ENCODE measurements at places on chromosomes 3 and 15.

DNA sequence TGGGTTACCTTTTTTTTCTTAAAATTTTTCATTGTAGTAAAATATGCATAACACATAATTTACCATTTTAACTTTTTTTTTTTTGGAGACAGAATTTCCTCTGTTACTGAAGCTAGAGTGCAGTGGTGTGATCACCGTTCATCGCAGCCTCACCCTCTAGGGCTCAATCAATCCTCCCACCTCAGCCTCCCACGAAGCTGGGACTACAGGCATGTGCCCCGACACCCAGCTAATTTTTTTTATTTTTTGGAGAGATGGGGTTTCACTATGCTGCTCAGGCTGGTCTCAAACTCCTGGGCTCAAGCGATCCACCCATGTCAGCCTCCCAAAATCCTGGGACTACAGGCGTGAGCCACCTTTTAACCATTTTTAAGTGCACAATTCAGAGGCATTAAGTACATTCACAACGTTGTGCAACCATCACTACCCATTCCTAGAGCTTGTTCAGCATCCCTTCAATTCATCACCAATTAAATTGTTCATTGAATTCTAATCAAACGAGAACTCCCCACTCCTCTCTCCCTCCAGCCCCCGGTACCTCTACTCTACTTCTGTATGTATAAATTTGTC, 44.6 kb downstream of the BHLHE40 start:
- DNase-seq = no peak

DNA sequence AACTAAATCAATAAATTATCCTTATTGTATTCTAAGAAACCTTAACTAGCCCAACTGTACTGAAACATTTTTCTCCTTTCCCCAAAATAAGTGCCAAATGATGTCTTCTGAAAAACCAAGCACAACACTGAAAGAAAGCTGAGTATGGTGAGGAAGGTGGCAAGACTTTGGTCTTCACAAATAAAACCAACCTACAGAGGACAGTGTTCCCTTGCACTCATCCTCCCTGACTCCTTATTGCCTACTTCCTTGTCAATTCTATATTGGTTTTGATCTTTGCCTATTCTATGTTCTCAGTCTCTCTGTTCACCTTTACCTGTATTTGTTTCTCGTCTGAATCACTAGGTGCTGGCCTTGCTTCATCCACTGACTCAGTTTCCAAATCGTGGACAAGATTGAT, 490.1 kb upstream of the ZNF385D start:
- no peak for DNase-seq

DNA sequence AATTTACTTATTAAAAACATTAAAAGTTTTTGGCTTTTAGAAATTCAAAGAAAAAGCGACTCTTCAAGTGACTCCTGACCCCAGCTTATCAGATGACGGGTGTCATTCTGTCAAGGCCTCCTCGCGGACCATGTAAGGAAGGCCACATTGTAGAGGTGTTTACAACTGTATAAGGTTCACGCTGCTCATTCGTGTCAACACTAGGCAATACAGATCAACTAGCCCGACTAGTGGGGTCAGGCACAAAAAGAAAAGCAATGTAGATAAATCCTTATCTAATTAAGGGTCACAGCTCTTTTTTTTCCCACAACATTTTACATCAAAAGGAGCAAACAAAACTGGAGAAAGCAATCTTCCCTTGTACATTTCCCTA, 207.5 kb upstream of the NR2F2 start:
- no peak for DNase-seq

DNA sequence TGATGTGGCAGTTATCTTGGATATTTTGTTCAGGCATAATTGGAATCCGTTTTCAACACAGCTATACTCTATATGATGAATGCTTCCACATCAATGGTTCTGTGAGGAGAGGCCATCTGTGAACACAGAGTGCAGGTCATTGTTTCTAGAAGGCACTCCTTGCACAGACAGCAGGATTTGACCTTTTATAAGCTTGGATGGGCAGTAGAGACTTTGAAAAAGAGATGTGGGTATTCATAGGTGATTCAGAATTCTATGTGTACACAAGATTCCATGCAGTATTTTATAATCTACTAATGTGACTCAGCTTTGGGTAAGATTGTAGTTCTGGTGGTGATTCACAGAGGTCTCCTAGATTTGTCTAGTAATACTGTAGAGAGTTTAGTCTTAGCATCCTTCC, 12.5 kb downstream of the ARPP21 start:
- no peak for DNase-seq

DNA sequence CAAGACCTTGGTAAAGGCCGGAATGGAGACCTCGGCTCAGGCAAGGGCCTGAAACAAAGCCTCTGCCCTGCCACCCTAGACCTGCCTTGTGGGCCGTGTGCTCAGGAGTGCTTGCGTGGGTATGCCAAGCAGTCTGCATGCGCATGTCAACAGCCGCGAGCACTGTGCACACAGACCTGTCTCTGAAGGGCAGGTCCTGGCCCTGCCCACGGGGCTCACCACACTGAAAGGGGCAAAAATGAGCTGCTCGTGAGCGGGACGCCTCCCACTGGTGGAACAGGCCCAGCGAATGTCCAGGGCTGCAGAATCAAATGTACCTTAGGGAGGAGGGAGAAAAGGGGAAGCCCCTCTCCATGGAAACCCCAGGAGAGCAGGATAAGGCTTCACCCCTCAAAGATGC, 44.3 kb upstream of the FGD5 start:
- no peak for DNase-seq

GRCh38 chr3:43784640-43785011, 93.9 kb downstream of the ABHD5 start:
- no peak for DNase-seq

DNA sequence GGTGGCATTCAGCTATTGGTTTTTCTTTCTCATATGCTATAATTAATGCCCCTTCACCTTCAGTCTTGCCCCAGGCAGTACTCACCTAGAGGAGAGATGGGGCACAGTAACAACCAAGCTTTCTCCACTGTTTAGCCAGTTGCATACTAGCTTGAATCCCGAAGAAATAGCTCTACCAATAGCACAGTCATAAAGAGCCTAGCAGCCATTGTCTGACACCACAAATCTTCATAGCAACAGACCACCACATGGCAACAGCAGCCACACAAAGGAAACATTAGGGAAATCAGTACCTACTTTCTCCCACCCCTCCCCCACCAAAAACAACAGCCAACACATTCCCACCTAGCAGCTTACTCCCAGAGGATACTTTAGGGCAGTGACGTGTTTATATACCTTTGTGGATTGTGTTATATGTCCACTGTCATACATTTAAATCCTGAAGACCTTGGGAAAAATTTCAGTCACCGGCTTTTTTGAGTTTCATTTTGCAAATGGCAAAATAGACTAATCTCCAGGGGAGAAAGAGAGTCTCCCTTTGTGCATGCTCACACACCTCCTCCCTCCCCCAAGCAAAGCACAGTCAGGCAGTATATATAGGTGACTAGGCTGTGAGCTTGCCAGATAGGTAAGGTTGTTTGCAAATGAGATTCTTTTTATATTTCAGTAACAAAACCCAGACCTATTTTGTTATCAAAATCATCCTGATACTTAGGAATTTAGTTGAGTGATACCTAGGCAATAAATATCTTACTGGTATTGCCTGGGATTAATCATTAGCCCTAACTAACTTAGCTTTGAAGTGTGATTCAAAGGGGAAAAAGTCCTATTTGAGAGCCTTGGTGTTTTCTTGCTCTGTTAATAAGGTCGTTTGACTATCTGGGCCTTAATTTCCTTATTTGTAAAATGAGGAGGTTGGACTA, 140.6 kb downstream of the RBPMS2 start:
- DNase-seq = no peak

DNA sequence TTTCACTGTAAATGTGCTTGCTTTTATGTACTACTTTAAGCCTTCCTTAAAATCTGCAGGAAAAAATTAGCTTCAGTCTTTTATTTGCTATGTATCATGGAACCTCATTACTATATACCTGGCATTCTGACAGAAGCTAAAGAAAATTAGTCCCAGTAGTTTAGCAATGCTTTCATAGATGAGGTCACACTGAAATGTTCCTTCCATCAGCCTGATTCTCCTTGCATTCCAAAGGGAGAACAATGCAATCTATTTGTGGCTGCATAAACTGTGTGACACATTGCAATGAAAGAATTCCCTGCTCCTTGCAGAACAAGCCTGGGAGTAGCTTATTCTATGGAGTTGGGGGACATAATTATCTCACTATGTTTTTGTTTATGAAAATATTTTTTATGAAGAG, 691.5 kb upstream of the ARPP21 start:
- DNase-seq = no peak

- no peak for DNase-seq
Measured at GRCh38 chr3:53733446-53733845, 112.8 kb downstream of the CHDH start.

DNA sequence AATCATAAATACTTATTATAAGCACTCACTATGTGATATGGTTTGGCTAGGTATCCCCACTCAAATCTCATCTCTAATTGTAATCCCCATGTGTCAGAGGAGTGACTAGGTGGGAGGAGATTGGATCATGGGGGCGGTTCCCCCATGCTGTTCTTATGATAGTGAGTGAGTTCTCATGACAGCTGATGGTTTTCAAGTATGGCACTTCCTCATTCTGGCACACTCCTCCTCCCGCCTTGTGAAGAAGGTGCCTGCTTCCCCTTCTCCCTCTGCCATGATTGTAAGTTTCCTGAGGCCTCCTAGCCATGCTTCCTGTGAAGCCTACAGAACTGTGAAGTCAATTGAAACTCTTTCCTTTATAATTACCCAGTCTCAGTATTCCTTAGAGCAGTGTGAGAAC, 53.3 kb upstream of the CHMP2B start:
- DNase-seq = no peak

DNA sequence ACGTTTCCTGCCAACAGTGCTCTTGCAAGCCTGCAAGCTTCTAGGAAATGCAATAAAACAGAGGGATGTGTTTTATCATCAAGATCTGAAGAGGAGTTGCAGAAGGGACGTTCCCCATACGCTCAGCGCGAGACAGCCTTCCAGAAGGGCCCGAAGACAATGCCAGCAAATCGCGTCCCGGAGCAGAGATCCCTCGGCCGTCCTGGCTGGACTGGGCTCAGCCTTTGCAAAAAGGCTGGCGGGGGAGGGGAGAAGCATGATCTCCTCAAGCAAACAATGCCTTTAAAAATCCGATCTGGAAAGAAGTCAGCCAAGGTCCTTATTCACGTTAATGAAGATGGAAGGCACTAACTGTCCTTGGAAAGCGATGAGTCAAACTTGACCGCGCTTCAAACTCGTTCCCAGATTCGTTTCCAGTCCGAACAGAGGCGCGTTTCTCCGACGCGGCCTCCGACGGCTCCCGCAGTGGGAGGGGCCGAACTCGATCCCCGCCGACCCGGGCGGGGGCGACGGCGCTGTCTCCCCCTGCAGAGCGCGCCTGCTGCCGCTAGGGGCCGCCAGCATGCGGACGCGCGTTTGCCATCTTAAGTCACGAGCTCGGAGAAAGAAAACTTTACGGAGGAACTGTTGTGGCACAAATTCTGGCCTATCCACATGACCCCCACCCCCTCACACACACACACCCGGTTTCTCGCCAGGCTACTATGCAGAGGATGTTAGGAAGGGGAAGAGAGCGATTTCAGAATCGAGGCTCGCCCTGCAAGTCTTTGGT, 5.5 kb downstream of the BCL6 start:
- peak; percentile 64 for DNase-seq

DNA sequence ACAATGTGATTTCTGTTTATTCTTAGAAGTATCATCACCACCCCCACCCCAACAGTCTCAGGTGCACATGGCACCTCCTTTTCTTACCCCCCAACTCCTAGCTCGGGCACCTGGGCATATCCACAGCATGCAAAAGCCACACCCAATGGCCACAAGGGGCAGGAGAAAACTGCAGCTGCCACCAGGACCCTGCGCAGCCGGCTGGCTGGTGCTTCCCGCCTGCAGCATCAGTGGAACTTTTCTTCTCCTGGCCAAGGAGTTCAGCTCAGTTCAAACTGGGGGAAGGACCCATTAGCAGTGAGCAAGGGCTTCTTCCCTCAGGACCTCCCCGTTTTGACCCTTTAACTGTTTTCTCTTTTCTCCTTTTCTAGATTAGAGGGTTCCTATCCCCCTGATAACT, 44.8 kb downstream of the TM4SF18 start:
- no peak for DNase-seq

- no peak for DNase-seq
Measured at GRCh38 chr3:38576526-38577370, 72.7 kb downstream of the SCN5A start.

GRCh38 chr3:123336001-123336400, 112.9 kb downstream of the ADCY5 start:
- DNase-seq = no peak

GRCh38 chr15:70048578-70049514, 48.9 kb downstream of the TLE3 start:
- DNase-seq = no peak

DNA sequence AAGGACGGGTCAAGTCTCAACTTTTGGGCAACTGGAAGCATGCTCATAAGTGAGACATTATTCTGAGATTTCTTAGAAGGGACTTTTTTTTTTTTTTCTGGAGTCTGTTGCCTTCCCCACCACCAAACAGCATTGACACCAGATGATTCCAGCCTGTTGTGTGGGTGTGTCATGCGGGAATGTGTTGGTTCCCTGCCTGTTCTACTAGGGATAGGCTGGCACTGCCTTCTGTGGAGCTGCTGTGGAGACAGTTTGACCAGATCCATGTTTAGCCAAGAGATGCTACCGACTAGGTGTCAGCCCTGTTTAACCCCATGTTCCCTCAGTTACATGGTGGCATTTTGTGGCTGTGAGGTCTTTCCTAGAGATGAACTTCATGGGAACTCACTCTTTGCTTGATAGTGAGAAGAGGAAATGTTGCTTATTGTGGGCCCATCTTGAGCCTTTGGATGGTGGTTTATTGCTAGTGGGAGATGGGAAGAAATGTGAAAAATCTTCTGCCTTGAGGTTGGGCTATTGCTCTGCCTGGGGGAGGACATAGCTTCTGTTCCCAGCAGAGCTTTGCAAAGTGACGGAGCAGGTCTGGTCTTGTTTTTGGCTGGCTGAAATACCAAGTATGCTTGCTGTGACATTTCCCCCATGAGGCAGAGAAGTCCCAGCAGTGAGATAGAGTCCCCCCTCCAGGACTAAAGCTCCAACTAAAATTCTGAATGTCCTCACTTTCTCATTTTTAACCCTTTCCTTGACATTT, 31.3 kb downstream of the TRAK1 start:
- DNase-seq = no peak

DNA sequence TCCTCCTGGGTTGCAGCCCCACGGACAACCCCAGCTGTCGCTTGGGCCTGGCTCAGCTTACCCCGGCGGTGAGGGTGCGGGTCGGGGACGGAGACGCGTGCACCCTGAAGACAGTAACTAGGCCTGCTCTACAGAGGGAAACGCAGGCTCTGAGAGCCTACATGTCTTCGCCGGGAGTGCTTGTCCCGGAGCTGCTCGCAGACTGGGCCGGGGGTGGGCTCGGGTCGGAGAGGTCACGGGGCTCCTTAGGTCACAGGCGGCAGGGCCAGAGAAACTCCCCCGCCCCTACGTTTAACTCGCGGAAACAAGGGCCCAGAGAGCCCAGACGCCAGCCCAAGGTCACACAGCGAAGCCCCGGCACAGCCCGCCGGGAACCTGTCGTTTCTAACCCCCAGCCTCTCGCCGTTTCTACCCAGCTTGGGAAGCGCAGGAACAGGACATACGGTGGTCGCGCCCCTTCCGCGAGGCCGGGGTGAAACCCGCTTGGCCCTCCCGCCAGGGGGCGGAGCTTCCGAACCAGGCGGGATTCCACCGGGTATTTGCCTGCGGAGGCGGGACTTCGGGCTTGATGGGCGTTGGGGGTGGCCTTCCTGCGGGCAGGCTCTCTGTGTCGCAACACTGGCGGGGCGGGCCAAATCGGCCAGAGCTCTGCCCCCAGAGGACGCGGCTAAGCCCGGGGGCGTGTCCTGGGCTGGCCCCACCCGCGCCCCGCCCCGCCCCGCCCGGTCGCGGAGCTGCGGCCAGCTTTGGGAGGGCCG, at the start of gene HDAC11:
HDAC11 (plus strand) TSS at position 725 of the 758 bp plus-strand sequence. CDS start 42 bp downstream, outside the sequence.
- DNase-seq = peak; percentile 96

GRCh38 chr3:63387568-63387967, 109.5 kb downstream of the SYNPR start:
- DNase-seq = no peak
